Nucleus accumbens (tissue), 56 donors: ENCODE measurements at places on chromosomes 1 and 21.

DNA sequence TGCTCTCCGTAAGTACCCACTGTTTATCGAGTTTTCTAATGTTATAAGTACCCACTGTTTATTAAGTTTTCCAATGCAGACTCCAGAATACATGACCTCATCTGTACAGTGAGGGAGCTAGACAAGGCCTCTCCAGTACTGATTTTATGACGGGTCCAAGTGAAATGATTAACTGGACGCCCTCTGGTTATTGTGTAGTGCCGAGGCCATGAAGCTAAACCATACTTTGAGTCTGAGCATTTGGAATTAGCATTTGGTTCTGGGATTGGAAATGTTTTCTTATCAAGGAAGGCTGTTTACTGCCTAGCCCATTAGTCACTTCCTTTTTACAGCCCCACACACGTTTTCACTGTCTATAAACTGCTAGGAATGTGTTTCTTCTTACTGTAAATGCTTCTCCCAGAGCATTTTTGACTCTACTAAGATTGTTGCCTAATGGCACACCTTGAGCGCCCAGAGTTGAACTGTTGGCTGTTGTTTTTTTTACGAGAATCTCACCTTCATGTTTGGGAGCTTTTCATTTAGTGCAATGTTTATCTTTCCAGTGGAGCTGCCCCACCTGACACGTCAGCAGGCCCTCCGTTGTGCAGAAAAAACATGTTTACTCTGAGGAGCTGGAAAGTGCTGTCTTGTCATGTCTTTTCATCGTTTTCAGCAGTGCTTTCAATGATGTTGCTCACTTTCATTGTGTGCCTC is 26.9 kb downstream of the SPATA46 start:
- no peak for DNase-seq

- DNase-seq = peak; percentile 96
These were observed at the start of gene TXLNA for GRCh38 chr1:32179443-32180185. TSS of gene TXLNA (plus strand) at chr1:32179675. CDS start at chr1:32180346, 671 bp downstream.

- no peak for DNase-seq
These were observed 74.2 kb upstream of the RGS4 start for GRCh38 chr1:162994921-162995320.

DNA sequence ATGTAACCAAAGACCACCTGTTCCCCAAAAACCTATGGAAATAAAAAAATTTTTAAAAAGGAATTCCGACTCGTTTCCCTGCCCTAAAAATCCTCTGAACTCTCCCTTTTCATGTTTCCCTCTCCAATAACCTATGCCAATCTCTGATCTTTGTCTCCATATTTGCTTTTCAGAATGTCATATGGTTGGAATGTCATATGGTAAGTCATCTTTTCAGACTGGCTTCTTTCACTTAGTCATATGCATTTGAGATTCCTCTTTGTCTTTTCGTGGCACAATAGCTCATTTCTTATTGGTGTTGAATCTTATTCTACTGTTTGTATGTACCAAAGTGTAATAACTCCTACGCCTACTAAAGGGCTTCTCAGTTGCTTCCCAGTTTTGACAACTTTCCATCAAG is 117.5 kb downstream of the BACH1 start:
- DNase-seq = no peak

GRCh38 chr1:4411862-4412261 is 242.5 kb upstream of the AJAP1 start:
- DNase-seq = no peak
